ENCODE measurements at places on chromosomes 12 and 14.

DNA sequence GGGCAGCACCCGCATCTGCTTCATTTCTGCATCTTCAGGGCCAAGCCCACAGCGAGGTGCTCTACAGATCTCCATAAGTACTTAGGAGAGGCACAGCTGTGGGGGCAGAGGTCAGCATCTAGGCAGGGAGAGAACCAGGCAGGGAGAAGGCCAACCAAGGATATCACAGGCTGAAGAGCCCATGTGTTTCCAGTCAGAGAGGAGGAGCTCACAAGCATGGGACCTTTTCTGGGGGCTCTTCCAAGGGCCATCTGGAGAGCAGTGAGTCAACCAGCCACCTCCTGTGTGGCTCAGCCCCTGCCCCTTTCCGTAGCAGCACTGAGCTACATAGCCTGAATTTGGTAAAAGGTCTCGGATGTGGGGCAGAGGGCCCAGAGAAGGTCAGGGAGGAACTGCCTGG, 78.5 kb downstream of the ARL6IP4 start:
- no peak for DNase-seq

- no peak for DNase-seq
These were observed 38.5 kb upstream of the GALNT9 start for GRCh38 chr12:132367852-132368251.

- DNase-seq, result peak; percentile 51
These were observed 923 bp upstream of the ITPR2 start for GRCh38 chr12:26833743-26834490.

DNA sequence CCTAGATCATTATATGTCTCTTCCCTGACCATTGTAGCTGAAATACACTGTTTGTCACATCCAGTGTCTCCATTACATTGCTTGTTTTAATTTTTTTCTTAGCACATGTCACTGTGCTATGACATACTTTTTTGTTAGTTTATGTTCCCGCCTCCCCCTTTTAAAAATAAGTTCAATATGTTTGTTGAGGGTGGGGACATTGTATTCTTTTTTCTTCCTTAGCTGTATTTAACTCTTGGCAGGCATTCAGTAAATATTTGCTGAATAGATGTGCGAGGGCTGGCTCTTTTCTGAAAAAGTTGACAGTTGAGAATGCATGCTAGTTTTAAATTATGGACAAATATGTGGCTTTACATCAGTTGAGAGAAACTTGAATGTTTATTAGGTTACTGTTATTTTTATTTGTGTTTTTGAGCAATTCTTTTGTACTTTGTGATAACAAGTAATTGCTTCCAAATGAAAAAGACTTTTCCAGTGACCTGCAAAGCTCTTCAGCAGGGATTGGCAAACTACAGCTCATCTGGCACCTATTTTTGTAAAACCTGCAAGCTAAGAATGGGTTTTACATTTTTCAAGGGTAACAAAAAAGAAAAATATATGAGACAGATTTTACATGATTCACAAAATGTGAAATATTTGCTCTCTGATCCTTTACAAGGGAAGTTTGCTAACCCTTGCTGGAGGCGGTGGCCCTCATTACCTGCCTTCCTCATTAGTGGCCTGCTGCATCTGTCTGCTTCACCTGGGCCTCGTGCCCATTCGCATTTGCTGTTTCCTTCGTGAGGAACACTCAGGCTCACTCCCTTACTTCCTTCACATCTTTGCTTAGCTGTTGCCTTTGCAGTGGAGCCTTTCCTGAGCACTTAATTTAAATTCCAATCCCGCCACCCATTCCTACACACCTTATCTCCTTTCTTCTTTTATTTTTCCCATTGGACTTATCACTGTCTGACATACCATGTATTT, 229.4 kb downstream of the ERC1 start:
- no peak for DNase-seq

DNA sequence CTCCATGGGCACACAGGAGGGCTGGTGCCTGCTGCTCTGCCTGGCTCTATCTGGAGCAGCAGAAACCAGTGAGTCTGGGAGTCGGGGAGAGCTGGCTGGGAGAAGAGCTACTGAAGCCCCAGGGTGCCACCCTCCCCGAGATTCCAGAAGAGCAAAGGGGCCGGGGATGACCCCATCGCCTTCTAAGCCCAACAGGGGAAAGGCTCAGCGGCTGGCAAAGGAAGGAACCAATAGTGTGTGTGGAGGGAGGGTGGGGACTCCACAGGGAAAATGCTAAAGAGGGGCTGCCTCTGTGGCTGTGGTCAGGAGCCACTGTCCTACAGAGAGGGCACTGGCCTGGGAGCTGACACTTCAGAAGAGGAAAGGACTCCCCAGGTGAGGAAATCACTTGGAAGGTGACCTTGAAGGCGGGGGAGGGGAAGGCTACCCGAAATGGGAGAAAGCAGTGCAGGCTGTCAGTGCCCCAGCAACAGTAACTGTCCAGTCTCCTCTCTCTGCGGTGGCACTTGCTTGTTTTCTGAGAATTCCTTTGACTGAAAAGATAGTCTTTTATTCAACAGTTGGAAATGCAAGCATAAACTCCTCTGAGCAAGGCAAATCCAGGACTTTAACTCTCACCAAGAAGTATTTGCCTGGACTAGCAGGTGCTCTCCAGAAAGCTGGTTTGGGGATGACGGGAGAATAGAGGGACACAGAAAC, 552 bp downstream of the TAPBPL start:
- DNase-seq, result no peak

DNA sequence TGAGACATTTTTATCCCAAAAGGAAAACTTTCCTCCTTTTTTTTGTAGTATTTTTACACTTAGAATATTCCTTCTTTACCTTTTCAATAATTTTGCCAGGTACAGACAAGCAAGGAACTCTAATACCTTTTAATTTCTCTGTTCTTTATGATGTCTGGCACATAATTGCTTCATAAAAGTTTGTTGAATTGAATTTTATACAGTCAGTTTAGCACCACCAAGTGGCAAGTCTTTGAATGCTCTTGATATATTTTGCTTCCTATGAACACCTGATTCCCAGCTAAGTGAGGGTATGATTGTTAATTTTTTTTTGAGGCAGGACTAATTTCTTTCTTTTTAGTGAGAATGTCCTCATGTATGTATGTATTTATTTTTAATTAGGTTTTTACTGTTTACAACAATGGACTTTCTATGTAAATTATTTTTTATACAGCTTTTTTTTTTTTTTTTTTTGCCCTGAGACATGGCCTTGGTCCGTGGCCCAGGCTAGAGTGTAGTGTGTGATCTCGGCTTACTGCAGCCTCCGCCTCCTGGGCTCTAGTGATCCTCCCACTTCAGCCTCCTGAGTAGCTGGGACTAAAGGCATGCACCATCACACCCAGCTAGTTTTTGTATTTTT, 6.9 kb downstream of the TBC1D15 start:
- DNase-seq, result peak; percentile 19

DNA sequence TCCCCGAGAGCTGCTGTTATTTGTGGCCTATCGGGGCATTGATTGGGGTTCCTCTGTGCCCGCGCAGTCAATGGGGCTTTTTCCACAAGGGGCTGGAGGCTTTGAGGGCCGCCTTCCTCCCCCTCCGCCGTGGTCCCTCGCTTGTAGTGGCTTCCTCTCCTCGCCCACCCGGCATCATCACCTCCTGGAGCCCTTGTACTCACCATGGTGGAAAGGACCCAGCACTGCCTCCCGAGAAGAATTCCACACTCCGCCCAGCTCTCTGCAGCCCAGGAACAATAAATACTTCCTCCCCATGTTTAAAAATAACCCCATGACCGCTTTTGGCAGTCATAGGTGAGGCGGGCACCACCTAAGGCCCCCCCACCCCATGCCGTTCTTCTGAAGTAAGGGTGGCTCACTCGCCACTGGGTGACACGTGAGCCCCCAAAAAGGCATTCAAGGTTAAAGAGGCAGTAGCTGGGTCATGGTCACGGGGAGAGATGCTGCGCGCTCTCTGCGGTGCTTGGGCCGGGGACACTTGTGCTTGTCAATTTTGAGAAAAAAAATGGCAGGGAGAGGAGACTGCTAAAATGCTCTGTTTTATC, at the start of gene MYL2:
TSS of gene MYL2 (minus strand) at position 256 of the 587 bp plus-strand sequence. CDS start at position 206, 50 bp downstream.
- DNase-seq, result no peak

GRCh38 chr12:57844709-57845477, 1.6 kb downstream of the CTDSP2 start:
- DNase-seq, result no peak

DNA sequence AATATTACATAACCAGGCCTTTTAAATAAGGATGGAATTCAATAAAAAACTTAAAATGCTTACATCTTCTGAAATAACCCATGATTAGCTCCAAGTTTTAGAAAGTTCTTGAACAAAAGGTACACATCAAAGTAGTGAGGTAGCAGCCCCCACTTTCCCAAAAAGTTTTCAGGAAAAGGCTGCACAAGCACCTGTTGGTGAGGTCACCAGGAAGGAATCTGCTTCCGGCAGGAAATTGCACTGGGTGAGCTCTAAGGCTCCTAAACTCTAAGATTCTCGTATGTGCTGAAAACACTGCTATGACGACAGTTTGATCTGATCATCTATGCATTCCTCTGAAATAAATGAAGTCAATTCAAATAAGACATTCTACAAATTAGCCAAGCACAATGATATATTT, 34.3 kb upstream of the TTC7B start:
- no peak for DNase-seq

DNA sequence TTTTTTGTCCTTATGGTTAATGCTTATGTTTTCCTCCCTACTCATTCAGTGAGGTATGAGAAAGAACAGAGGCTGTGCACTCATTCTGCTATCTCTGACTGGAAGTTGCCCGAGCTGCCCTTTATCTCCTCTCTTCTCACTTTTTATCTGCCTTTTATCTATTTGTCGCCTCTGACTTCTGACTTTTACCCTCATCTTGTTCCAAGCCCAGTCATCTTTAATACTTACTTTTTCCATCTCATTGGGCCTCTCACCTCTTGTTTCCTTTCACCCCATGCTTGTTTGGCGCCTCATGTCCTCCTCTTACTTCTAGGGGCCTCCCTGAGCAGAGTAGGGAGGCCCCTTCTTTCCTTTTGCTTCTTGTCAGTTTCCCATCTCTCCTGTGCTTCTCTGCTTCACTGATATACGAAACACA, 50.7 kb downstream of the DIP2B start:
- no peak for DNase-seq

- no peak for DNase-seq
These were observed 43.3 kb downstream of the NCKAP5L start for GRCh38 chr12:49784756-49785409.

- DNase-seq, result no peak
These were observed 42.0 kb downstream of the TRAF3 start for GRCh38 chr14:102819176-102819628.

Data from Jurkat, Clone E6-1 (cell line).